Activated CD4-positive, alpha-beta T cell treated with anti-CD3 and anti-CD28 coated beads, Interleukin-10, Interleukin-2, amounts not matched to agents 100 ng/mL and 50 ng/mL, durations not matched to agents 16 hours and 8 hours (primary cell): ENCODE measurements at places on chromosomes 1 and 21.

- DNase-seq = no peak
These were observed 250.0 kb downstream of the PCP4 start for GRCh38 chr21:40117236-40117635.

- DNase-seq = no peak
These were observed 343.3 kb upstream of the KAZN start for GRCh38 chr1:14255233-14255632.

DNA sequence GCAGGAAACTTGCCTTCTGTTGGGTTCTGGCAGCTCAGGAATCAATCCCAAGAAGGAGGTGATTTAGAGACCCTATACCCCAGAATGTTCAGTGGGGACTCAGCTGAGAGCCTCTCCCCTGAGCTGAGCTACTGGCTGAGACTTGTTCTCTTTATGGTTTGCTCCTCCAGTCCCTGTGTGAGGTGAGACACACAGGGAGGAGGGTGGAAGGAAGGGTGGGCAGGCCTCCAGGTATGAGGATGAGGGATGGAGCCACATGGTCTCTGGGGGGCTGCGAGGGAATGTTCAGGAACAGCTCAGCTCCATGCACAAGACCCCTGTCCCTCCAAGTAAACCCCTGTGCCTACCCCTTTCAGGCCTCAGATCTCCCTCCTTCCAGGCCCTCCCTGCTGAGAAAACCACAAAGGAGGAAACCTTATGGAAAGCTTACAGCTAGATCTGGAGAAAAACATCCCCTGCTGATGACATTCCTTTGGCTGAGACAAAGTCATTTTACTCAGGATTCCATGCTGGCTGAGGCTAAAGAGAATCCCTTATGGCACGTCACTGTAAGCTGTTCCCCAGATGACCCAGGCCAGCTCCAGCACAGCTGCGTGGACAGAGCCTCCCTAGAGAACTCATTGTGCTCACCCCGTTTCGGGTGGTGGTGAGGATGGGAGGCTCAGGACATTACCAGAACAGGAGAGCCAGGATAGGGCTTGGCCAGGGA lies 91.5 kb upstream of the IPO9 start:
- no peak for DNase-seq

DNA sequence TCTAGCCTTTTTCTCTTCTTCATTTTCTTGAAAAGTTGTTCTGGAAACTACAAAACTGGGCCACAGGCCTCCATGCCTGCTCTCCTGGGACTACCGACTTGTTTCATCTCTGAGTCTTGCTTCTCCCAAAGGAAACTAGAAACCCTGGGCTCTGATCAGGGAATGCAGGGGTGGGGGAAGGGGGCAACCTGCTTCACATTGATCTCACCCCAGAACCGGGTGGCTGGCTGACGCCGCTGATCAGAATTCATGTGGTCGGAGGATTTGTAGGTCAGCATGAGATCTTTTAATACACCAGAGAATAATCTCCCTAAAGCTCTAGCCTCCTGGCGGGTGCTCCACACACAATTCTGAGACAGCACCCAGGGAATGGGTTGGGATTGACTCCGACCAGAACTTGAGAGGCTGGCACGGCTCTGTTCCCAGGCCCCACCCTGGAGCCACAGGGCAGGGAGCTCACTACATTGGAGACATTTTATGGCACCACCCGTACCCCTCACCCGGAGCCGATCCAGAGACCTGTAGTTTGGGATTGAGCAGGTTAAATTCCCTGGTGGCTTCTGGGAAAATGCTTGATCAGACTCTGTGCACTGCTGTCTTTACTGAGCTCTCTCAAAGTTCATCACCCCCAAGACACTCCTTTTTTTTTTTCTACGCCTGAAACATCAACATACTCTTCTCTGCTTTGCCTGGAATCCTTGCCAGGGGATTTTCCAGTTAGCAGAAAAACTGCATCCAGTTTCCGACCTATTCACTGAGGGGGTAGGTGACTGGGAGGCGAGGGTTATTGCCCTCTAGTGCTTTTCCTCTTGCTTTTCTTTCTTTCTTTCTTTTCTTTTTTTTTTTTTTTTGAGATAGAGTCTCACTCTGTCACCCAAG lies 12.2 kb upstream of the ARHGEF10L start:
- no peak for DNase-seq

GRCh38 chr1:116330342-116330652 lies 42.7 kb upstream of the ATP1A1 start:
- DNase-seq = no peak

DNA sequence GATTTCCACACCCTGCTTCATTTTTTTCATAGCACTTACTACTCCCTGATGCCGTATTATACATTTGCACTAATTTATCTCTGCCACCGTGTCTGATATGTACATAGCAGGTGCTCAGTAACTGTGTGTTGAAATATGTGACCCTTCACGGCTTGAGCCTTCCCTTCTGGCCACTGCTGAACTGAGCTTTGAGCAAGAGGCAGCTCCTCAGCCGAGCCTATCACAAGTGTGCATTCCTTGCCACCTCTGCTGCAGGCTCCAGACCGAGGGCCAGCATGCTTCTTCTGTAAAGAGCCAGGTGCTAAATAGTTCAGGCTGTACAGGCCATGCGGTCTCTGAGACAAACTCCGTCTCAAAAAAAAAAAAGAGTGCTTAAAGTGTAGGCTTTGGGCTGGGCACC lies 22.6 kb downstream of the PLEKHM2 start:
- DNase-seq = no peak

DNA sequence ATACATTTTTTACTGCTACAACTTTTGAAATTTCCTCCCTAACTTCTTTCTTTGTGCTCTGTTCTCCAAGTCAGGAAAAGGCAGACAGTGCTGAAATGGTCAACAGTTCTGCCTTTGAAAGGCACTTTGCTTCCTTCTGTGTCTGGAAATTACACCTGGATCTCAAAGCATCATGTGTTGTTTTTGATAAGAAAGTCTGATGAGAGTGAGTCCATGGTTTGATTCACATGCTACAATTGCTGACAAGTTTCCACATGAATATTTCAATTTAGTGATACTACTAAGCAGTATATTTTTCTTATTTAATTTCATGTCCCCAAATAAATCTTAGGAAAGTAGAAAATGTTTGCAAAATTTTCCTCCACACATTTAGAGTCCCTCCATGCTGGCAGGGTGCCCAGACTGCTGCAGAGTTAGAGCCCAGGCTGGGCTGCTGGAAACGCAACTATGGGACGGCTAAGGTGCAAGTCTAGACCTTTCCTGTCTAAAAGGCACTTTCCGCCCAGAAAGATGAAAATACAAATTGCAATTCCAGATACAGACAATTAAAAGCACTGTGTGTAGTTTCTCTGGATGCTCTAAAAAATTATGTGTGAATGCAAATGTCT lies 96.6 kb upstream of the RUNX1 start:
- DNase-seq = no peak

DNA sequence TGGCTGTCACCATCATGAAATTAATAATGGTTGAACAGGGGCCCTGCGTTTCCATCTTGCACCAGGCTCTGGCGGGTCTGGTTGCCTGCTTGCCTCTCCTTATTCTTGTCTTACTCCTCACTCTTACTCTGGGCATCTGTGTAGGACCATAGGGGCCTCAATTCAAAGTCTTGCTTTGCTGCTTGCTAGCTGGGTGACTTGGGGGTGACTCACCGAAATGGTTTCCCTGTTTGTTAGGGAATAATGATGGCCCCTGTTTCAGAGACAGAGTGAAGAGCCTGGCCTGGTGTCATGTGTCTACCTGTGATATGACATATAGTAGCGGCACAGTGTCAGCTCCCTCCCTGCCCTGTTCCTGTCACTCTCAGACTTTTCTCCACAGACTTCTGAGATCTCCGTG lies 24.6 kb downstream of the KCNC4 start:
- DNase-seq = no peak

DNA sequence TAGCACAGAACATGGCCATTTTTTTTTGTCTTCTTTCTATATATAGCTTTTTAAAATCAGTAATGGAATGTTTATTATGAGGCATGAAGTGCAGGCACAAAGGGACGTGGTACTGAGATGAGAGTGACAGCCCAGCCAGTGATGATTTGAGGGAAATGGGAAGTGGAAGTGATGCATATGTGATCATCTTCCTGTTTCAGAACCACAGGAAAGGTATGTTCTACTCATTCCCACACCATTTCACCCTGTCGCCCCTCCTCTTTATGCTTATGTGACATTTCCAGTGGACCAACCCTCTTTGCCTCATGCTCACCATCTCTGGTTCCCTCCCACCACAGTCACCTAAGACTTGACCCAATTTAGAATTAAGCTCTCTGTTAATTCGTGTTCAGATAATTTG lies 24.3 kb downstream of the PTGS2 start:
- DNase-seq = no peak

- DNase-seq = no peak
These were observed 598.3 kb upstream of the CAMK1G start for GRCh38 chr1:208985231-208985630.

- no peak for DNase-seq
These were observed 1214.8 kb upstream of the ADGRL4 start for GRCh38 chr1:80221319-80221718.

GRCh38 chr1:33948291-33948690 lies 84.4 kb downstream of the HMGB4 start:
- DNase-seq = no peak

DNA sequence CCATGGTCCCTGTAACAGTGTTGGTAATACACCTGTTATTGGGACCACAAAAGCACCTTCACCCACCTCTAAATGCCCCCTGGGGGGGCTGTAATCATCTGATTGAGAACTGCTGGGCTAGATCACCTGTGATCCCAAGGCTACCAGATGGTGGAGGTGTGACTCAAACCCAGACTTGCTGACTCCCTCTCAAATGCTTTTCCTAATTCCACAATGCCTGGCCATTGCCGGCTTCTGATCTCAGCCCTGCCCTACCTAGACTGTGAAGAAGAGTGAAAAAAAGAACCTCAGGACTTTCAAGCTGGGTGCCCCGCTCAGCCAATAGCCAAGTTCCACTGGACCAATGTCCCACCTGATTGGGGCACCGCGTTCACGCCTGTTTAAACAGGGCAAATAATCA lies 9.6 kb downstream of the TMEM9 start:
- DNase-seq = no peak

- DNase-seq = no peak
These were observed 37.7 kb downstream of the CSMD2 start for GRCh38 chr1:34127006-34128000.

DNA sequence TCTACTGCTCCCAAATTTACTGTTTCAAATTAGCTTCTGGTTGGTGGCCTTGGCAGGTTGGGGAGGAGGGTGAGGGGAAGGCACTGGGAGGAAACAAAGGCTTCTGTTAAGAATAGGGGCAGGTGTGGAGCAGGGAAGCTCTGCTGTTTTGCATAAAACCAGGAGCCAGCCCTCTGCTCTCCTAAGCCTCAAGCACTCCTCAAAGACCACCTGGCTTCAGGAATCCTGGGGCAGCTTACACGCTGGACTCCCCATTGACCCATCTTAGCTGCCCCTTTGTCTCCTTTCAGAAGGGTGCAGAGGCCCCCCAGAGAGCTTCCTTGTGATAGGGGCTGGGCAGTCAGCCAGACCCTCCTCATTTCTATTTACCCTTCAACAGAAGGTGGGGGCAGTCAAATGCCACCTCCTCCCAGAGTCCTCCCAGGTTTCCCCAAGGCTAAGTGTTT lies 11.5 kb upstream of the DHRS3 start:
- no peak for DNase-seq

GRCh38 chr1:81937791-81938450 lies 137.2 kb downstream of the ADGRL2 start:
- DNase-seq = no peak

DNA sequence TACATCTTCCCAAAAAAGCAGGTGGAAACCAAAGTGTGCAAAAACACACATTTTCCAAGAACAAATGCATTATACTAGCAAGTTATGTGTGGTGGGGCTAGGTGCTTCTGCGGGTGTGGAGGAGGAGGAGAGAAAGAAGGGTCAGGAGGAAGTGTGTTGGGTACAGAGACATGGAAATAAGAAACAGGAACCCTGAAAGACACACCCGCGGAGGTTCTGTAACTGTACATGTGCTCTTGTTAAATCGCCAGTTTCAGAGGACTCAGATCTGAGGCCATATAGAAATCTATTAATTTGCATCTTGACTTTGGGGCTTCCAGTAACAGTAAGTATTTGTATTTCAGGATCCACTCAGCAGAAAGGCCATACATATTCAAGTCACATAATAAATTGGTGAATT lies 30.9 kb downstream of the ERG start:
- no peak for DNase-seq

DNA sequence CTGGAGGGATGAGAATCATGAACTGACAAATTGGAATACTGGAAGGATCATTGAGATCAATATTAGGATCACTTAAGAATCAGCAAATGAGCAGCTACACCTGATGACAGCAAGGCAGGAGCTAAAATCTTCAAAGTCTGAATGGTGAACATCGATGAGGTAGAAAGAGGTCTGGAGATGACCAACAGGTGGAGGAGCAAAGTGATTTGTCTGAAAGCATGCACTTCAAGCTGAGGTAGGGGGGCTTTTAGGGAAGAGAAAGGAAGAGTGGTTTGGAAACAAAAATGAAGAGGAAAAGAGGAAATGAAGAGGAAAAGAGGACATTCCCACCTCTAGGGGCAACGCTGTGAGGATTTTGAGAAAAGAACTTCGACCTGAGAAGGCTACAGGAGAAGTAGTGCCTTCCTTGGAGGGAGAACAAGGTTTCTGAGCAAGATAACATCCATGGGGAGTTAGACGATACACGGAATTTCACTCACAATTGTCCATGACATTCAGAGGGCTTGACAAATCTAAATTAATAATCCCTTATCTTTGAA lies 79.0 kb downstream of the APP start:
- DNase-seq = no peak

GRCh38 chr1:56754708-56755479 lies 64.3 kb downstream of the FYB2 start:
- DNase-seq = no peak

- DNase-seq = no peak
These were observed 1.7 kb upstream of the OPTC start for GRCh38 chr1:203492082-203492747.

DNA sequence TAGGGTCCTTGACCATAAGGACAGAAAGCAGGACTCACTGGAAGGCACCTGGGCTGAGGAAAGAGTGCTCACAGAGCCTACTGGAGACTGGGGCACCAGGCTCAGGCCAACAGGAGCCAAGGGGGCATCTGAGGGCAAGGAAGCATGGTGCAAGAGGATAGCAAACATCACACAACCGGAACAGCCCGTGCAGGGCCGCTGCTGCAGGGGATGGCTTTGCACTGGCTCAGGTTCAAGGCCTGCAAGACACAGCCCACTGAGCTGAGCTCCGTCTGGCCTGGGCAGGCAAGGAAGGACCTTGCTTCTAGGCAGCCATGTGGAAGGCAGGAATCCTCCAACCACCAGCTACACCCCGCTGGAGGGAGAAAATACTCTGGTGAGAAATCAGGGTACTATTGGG lies 59.8 kb upstream of the KIF26B start:
- DNase-seq = no peak
